Activated CD8-positive, alpha-beta memory T cell treated with anti-CD3 and anti-CD28 coated beads for 4 hours (primary cell): ENCODE measurements at places on chromosomes 12 and 14.

- no peak for DNase-seq
These were observed 67.6 kb downstream of the PLEKHA5 start for GRCh38 chr12:19196959-19197630.

DNA sequence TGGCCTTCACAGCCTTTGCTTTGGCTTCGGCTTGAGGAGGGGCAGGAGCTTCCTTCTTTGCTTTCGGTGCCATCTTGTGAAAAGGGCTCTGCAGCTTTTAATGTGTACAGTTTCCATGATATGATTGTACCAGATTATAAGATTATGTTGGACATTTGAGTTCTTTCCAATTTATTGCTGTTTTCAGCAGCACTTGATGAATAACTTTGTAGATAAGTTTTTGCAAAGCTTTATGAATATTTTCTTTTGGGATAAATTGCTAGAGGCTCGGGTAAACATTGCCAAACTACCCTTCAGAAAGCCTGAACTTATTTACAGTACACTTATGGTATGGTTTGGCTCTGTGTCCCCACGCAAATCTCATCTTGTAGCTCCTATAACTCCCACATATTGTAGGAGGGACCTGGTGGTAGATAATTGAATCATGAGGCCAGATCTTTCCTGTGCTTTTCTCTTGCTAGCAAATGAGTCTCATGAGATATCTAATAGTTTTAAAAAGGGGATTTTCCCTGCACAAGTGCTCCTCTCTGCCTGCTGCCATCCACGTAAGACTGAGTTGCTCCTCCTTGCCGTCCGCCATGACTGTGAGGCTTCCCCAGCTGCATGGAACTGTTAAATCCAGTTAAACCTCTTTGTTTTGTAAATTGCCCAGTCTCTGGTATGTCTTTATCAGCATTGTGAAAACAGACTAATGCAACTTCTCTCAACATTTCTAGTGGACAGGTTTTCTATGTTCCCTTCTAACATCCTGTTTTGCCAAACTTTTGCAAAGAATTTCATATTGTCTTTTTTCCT lies 70.4 kb downstream of the RCOR1 start:
- no peak for DNase-seq

DNA sequence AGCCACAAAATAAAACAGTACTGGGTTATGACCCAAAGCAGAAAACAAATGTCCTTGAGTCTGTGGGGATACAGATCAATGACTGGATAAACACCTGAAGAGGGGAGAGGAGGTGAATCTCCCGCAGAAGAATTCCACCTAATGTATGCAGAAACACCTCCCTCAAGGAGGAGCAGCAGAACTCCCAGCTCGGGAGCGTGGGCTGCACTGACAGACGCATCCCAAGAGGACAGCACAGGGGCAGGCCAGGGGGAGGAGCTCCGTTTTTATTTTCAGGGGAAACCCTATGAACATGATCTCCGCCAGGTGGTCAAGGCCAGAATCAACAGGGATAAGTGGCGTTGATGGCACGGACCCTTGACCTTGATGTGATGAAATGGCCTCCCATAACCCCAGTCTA lies 41.8 kb upstream of the PPP2R5C start:
- DNase-seq, result no peak

DNA sequence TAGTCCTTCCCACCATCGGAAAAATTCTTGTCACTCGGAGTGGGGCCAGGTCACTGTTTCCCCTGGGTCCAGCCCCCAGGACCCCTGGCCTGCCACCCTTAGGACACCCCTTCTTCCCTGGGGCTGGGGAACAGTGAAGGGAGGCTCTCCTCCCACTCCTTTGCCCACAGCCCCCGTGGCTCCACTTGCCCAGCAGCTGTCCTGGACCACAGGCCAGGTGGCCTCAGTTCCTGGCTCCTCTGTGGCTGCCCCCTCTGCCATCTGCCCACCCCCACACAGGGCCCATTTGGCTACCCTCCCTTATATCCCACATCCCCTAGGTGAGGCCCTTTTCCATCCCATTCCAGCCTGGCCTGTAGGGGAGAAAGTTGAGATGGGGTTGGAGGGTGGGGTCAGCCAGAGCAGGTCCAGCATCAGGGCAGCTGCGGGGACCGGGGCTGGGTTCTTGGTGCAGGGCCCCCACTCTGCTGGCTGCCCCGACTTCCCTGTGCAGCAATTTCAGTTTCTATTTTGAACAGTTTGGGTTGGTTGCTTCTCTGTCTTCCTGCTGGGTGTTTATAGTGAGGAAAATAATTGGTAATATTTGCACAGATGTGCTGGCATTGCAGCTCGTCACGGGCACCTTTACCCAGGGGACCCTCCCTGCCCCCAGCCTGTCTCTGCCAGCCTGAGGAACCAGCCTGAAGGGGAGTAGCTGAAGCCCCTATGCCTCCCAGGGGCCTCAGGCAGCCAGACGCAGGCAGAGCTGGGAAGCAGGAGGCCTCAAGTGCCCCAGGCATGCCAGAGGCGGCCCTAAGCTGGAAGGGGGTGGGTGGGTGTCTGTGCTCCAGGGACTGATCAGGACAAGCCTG lies 23.4 kb downstream of the SYNDIG1L start:
- no peak for DNase-seq

- DNase-seq, result no peak
These were observed 2.6 kb downstream of the DCN start for GRCh38 chr12:91179966-91180561.

- no peak for DNase-seq
These were observed 367.9 kb downstream of the PAWR start for GRCh38 chr12:79322905-79323304.

DNA sequence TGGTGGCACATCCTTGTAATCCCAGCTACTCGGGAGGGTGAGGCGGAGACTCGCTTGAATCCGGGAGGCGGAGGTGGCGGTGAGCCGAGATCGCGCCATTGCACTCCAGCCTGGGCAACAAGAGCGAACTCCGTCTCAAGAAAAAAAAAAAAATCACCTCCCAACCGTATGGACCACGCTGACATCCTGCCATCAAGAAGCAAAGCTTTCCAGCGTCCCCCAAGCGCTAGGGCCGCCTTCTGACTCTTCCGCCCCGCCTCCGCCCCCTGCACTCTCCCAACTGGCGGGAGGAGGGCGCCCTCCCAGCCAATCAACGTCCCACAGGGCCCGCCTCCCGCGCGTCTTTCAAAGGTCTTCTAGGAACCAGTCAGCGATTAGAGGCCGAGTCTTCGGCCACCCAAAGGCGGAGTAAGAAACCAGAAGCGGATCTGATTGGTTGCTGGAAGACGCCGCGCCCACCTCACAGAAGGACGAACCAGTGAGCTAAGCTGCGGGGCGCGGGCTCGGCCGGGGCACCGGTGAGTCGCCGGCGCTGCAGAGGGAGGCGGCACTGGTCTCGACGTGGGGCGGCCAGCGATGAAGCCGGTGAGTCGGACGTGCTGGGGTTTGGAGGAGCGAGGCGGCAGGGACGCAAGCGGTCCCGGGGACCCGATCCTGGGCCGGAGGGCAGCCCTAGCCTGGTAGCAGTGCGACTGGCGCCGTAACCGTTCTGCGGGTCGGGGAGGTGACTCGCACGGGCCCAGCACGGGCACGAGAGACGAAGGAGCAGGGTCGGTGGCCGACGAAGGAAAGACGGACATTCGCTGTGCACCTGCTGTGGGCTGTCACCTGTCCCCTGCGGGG lies at the start of gene CDKN3:
Gene CDKN3, plus strand, starts transcription at position 515 of the 843 bp plus-strand sequence. Its CDS starts 62 bp downstream, at position 577.
- DNase-seq, result peak; percentile 95

GRCh38 chr14:63603749-63604277 lies 37.9 kb downstream of the WDR89 start:
- no peak for DNase-seq

GRCh38 chr12:6372403-6373003 lies 2.9 kb downstream of the SCNN1A start:
- DNase-seq, result no peak

DNA sequence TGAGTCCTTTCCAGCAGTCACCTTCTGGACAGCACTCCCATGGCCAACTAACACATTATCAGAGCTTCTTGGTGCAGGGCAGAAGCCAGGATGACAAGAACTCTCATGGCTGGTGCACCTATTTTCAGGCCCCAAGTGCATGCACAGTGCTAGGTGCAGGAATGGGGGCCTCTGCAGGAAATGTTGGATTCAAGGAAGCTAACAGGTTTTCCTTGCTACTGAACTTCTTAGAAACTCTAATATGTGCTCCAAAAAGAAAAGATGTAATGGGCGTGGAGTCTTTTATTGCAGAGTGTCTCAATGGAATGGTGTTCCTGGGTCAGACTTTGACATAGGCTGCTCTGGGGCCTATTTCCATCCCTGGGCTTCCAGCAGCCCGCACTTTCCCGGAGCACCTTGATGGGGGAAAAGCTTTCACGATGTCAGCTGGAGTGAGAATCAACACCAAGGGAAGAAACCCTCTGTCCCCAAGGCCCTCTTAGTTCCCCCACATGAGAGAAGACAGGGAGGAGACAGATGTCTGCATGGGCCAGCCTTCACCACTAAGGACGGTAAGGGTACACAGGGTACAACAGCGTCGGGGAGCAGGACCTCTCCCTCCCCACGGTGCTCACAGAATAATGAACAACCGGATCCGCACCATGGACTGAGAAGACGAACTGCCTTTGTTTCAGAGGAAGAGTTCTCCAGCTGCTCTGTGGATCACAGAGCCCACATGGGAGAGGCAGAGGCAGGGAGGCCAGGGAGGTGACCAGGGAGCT lies 6.9 kb downstream of the KRT3 start:
- no peak for DNase-seq

- no peak for DNase-seq
These were observed 274.1 kb downstream of the PCNX1 start for GRCh38 chr14:71181215-71182003.

DNA sequence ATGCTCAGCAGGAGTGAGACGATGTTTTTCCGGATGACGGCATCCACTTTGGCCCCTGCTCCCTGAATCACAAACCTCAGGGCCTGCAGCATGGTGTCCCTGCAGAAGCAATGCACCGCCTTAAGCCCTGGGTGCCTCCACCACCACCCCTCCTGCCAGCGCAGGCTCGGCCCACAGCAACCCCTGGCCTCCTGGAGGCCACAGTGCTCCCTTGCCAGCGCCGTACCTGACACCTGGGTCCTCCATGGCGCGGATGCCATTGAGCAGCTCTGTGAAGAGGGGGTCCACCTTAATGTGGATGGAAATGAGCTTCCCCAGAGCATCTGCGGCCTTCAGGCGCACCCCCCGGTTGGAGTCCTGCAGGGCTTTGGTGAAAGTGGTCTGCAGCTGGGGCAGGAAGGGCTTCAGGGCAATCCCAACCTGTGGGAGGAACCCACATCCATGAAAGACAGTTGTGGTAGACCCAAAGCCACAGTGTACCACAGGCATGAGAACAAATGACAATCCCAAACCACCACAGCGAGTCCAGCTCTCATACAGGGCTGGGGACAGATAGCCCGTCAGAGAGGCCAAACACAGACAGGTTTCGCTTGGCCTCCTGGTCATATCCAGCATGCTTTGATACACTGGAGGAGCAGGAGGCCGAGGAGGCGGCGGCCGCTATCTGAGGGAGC lies 17.9 kb upstream of the RAB35 start:
- DNase-seq, result no peak

DNA sequence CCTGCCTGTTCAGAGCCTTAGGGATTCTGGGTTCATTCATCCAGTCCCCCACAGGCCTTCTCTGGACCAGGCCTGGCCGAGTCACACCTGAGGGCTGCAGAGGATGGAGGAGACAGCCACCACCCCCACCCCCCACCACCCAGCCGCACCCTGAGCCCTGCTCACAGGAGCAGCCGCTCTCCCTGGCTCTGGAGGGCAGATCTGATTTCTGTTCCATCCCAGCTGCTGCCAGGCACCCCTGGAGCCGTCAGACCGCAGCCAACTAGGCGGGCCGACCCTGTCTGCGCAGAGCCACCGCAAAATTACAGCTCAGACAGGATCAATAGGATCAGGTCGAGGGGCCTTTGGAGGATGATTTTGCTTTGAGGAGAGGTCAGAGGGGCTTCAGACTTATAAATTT lies 154.6 kb upstream of the MYL2 start:
- no peak for DNase-seq

GRCh38 chr14:32474478-32475195 lies 145.5 kb downstream of the AKAP6 start:
- no peak for DNase-seq

- DNase-seq, result no peak
These were observed 64.2 kb downstream of the PHETA1 start for GRCh38 chr12:111304642-111305071.

GRCh38 chr14:100413699-100414098 lies 90.6 kb downstream of the SLC25A47 start:
- no peak for DNase-seq

DNA sequence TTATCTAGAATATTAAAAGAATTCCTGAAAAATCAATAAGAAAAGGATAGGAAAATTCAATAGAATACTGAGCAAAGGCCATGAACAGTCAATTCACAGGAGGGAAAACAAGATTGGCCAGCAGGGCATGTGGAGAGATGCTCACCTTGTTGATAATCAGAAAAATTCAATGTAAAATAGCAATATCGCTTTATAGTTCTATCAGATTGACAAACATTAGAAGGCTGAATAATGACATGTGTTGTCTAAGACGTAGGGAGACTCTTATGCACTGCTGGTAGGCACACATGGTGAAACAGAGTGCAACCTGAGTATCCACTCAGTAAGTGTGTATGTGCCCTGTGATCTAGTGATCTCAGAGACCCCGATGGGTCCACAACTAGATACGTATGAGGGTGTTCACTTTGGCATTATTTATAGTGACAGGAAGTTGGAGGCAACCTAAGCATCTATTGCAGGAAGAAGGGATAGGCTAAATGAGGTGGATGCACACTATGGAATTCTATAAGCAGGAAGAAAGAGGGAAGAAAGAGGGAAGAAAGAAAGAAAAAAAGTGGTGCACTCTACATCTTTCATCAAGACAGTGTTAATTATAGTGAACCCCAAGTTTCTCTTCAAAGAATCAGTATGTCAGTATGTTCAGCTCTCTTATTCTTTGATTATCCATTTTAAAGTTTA lies 3.8 kb upstream of the ANKRD33 start:
- no peak for DNase-seq

GRCh38 chr14:31207287-31207754 lies 272 bp downstream of the HECTD1 start:
- DNase-seq, result no peak

DNA sequence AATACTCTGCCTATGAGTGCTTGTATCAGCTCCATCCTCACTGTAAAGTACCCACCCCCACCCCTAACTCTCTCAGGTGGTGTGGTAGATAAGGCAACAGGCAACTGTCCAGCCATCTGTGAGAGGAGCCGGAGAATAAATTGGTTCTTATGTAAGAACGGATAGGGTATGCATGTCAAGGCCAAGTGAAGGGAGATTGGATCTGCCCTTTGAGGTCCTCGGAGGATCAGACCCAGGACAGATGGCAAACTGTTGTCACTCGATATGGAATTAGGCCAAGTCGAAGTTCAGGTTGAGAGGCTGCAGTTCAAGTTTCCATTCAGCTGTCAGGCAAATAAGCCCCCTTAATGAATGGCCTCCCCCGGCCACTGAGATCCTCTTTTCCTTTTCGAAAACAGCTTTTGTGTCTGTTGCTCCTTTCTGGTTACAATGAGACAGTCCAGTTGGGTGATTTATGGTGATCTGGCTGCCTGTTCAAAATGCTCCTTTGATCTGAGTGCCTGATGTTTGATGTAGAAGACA lies 120.3 kb downstream of the VRK1 start:
- no peak for DNase-seq

GRCh38 chr12:44525806-44526654 lies 350.1 kb downstream of the NELL2 start:
- no peak for DNase-seq
